ENCODE measurements at places on chromosomes 6 and 20. TPM values are rescaled to one million over a fixed set of nuclear protein-coding genes. Genes with fewer than 3 reads are reported as not detected.

DNA sequence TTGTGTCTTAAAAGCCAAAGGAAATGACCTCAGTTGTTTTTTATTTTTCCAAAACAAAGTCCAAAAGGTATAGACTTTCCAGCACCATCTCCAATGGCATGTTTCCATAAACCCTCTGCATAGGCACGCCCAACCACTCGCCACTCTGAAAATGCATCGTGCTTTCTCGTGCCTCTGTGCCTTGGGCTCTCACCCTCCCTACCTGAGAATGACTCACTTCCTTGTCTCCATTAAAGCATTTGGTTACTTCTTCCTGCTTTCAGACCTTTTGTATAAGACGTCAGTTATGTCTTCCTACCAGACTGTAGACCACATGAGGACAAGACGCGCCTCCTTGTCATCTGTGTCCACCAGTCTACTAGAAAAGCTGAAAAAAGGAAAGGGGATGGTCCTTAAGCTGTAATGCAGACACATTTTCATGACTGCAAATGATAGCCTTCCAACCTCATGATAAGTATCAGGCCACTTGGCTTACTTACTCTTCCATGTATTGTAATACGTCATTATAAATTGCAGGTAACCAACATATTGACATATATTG is 61.2 kb upstream of the CDYL start:
- no peaks in the 10 kb centered on the region for H3K27me3 ChIP-seq
- H3K27ac ChIP-seq: no peak overlapping the region
- H3K36me3 ChIP-seq: no peaks in the 10 kb centered on the region
- H3K4me3 ChIP-seq: no peak overlapping the region
- no peak for DNase-seq

- no peaks in the 10 kb centered on the region for H3K36me3 ChIP-seq
- peak overlapping the region; percentile 89 for H3K4me3 ChIP-seq
- no peak for DNase-seq
- H3K27ac ChIP-seq: peak overlapping the region; percentile 80
- no peaks in the 10 kb centered on the region for H3K27me3 ChIP-seq
Measured at GRCh38 chr20:20712004-20712473, 405 bp downstream of the RALGAPA2 start.

Gene EPHA7
- total RNA-seq: 1.5 TPM

DNA sequence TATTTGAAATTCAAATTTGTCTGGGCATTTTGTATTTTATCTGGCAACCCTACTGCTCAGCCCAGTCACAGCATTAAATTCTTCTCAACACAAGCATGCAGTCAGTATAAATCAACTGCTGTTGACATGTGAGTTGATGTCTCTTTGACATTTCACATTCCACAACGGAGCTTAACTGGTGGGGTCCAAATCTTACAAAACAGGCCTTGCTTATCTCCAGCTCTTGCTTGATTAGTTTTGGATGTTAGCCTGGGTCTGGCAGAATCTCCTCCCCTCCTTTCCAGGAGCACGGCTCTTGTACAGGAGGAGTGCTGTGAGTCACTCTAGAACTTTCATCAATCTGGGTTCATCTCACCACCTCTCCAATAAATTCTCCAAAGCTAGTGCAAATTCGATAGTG is 80.8 kb upstream of the PHACTR1 start:
- H3K4me1 ChIP-seq: no peaks in the 10 kb centered on the region
- no peak overlapping the region for H3K4me3 ChIP-seq
- no peak overlapping the region for H3K27ac ChIP-seq
- H3K36me3 ChIP-seq: no peaks in the 10 kb centered on the region
- H3K27me3 ChIP-seq: no peaks in the 10 kb centered on the region

GRCh38 chr6:7264686-7265384 is 48.2 kb downstream of the SSR1 start:
- no peak for DNase-seq
- peaks cover 2% of the 10 kb centered on the region for H3K4me1 ChIP-seq
- H3K36me3 ChIP-seq: no peaks in the 10 kb centered on the region
- H3K27me3 ChIP-seq: no peaks in the 10 kb centered on the region
- no peak overlapping the region for H3K4me3 ChIP-seq

GRCh38 chr6:110048221-110048875 is 70.2 kb downstream of the GPR6 start:
- H3K27me3 ChIP-seq: no peaks in the 10 kb centered on the region
- no peak for DNase-seq
- no peak overlapping the region for H3K4me3 ChIP-seq
- no peaks in the 10 kb centered on the region for H3K4me1 ChIP-seq

Gene SLC26A8
- not detected for total RNA-seq

DNA sequence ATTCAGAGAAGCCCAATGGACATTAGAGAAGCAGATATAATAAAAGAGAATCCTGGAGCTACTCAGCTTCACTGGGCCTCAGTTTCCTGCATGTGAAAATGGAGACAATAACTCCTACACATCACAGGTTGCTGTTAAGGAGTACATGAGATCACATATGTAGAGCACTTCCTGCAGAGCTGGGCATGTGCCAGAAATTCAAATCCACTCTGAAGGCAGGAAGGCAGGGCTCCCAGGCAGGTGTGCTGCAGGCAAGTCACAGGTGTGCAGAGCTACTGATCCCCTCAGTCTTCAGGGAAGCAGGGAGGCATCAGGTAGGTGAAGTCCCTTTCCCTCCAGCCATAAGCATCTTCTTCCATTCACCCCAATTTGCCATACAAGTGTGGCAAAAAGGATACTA is 48.0 kb downstream of the DST start:
- no peaks in the 10 kb centered on the region for H3K4me1 ChIP-seq
- no peaks in the 10 kb centered on the region for H3K36me3 ChIP-seq
- H3K4me3 ChIP-seq: no peak overlapping the region
- H3K27ac ChIP-seq: no peak overlapping the region
- H3K27me3 ChIP-seq: peaks cover 2% of the 10 kb centered on the region

Gene CYP39A1
- 9.3 TPM for total RNA-seq

DNA sequence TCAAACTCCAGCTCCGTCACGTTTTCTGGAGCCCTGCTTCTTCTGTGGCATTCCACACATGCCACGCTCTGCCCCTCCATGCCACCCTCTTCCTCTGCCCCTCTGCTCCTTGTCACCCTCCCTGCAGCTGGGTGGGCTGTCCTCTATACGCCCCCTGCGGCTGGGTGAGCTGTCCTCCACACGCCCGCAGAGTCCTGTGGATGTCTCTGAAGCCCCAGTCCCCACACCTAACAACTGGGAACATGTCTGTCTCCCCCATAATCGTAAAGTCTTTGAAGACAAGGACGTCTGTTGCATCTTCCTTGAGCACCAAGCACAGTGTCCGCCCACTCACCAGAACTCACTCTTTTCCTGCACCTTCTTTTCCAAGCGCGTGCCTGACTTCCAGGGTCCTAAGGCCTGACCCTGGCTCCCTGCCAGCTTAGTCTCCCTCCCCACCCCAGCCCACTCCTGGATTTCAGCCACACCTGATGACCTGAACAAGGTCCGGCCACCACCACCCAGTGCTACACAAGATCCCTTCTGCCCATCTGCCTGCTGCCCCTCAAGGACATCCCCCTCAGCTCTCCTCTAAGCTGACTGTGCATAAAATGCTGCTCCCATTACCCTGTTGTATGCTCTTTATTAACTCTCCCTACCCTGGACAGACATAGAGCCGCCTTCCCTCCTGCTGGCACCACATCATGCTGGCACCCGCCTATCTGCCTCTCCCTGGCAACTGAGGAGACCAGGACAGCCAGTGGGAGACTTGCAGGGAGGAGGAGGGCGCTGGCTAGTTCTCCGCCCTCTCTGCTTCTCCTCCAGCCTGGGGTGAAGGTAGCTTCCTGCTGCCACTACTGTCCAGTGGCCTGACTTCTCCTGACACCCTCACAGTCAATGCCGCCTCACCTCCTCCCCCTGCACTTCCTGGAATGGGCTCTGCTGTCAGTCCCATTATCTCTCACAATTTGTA is 10.7 kb upstream of the PRR18 start:
- H3K4me1 ChIP-seq: no peaks in the 10 kb centered on the region
- no peak for DNase-seq
- no peaks in the 10 kb centered on the region for H3K27me3 ChIP-seq
- no peak overlapping the region for H3K4me3 ChIP-seq

DNA sequence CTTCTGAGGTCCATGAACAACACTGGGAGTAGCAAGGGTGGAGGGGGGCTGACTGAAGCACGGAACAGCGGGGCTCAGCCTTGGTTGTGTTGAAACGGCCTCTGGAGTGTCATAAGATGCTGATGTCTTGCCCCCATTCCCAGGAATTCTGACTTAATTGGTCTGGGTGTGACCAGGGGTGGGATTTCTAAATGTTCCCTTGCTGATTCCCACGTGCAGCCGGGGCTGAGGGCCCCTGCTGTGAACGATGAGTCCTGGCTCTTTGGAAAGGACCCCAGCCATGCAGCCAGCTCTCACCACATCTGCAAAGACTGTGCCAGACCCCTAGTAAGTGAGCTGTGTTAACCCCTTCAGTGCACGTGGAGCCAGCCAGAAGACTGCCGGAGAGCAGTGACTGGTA is 28.6 kb upstream of the FAM50B start:
- H3K27ac ChIP-seq: no peak overlapping the region
- H3K4me3 ChIP-seq: no peak overlapping the region
- H3K4me1 ChIP-seq: peaks cover 3% of the 10 kb centered on the region
- no peaks in the 10 kb centered on the region for H3K27me3 ChIP-seq
- no peak for DNase-seq

DNA sequence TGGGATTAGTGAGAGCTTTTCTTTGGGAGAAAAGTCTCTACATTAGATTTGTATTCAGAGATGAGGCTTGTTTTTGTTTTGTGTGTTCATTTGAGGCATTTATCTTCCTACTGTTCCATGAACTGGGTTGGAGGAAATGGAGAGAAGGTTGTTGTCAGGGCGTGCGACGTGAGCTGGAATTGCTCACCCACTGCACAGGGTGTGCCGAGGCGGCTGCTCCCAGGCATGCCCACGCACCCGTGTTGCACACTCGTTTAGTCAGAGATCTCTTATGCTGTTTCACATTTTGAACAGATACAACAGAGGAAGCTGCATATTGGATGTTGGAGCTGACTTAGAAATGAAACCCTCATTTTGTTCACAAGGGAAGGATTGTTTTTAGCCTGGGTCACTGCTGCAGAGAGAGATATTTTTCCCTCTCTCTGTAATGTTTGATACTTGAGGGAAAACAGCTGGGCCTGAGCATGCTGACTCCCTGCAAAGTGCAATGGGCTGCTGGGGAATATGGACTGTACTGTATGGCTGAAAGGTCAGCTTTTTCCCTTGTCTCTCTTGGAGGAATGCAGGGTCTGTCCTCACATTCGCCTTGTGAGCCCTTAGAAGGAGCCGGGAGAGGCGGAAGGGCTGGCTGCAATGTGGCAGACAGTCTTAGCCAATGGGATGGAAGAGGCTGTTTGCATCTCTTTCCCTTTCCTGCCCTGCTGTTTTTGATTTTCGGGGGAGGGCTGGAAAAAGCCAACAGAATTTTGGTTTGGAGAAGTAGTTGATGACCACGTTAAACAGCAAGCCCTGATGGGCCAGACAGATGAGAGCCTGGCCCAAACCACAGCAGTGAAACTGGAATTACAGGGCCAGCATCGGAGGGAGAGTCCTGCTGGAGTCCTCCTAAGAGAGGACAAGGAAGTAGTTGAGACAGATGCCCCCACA is 170.8 kb downstream of the SASH1 start:
- no peaks in the 10 kb centered on the region for H3K27me3 ChIP-seq
- no peak overlapping the region for H3K27ac ChIP-seq

DNA sequence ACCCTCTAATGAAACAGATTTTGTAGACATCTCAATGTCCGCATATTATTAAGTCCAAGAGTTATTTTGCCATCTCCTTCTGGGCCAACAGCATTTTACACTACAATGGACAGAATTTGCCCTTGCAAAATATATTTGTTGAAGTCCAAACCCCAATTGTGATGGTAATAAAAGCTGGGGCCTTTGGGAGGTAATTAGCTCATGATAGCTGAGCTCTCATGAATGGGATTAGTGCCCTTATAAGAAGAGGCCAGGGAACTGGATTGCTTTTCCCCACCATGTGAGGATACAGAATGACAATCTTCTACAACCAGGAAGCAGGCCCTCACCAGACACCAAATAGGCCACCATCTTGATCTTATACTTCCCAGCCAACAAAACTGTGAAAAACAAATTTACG is 44.9 kb upstream of the MTRF1L start:
- no peak for DNase-seq
- no peaks in the 10 kb centered on the region for H3K36me3 ChIP-seq
- H3K27ac ChIP-seq: no peak overlapping the region

DNA sequence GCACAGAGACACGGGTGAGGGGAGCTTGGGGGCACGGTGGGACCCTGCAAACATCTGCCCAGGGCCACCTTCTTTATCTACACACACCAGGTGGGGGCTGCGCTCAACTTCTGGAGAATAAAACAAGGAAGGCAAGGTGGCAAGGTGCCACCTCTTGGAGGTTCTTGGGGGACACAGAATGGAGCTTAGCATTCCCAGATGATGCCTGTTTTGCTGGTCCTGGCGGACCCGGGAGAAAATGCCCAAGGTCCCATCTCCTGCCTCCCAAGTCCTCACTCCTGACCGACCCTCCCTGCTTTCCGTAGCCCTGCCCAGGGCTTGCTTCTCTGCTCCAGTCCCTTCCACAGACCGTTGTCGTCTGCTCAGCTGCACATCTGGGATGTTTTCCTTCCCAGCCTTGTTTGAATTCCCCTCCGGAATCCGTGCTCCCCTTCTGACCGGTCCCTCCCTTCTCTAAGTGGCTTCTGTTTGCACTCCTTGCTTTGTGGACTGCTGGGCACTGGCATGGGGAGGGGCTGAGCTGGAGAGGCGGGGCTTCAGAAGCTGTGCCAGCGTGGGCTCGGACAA is 13.1 kb downstream of the ITPR3 start:
- H3K4me1 ChIP-seq: peaks cover 5% of the 10 kb centered on the region
- no peak overlapping the region for H3K27ac ChIP-seq
- peak; percentile 54 for DNase-seq

- H3K4me3 ChIP-seq: no peak overlapping the region
- H3K4me1 ChIP-seq: peaks cover 33% of the 10 kb centered on the region
- no peaks in the 10 kb centered on the region for H3K36me3 ChIP-seq
- no peaks in the 10 kb centered on the region for H3K27me3 ChIP-seq
- H3K27ac ChIP-seq: peak overlapping the region; percentile 72
Measured at GRCh38 chr6:35048031-35048613, 93.0 kb downstream of the TCP11 start.

DNA sequence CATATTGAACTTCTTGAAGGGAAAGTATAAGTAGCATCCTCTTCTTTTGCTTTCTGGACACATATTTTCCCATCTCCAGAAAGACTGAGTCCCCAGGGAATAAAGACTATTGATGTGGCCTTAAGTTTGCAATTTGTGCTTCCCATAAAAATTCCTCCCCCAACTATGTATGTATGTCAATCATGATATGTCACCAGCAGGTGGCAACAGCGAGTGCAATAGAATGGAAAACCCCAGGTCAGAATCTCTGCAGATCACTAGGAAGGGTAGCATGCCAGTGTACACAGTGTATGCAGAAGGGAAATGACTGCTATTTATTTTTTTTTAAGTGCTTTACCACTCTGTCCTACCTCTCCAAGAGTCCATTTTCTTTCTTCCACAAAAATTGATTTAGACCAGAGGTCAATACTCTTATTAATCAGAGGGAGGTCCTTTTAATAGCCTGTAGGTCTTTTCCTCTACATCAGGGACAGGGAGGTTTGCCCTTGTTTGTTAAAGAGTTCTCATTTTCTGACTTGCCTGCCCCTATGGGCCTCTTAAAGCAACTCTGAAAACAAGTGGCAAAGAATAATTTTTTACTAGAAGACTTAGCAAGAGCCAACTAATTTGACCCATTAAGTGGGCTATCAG is 61.4 kb downstream of the BMP2 start:
- H3K4me3 ChIP-seq: no peak overlapping the region
- no peaks in the 10 kb centered on the region for H3K27me3 ChIP-seq
- no peaks in the 10 kb centered on the region for H3K36me3 ChIP-seq
- DNase-seq: peak; percentile 30

Measured in ovary (tissue), 10 donors.